ENCODE measurements at places on chromosomes 2 and 18.

DNA sequence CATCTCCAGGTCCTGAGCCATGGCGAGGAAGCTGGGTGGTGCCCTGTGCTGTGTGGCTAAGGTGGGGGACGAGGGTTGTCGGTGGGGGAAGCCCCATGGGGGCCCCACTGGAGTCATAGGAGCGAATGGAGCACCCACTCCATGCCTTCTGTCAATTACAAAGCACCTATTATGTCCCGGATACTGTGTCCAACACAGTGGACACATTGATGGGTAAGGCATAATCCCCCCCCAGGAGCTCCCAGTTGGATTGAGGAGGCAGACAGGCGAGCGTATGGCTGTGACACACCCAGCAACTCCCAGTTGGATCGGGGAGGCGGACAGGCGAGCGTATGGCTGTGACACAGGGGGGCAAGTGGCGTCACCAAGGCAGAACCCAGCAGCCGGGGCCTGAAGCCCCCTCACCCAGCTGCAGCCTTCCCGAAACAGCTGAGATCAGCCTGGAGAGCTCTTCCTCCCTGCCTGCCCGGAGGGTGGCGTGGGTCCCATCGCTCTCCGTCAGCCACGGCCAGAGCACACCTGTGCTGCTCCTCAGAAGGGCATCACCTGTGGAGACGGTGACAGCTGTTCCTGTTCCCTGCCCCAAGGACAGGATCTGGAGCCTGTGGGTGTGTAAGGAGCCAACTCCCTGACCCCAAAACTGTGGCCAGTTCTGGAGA lies 69.6 kb downstream of the HPCAL1 start:
- DNase-seq: no peak

GRCh38 chr18:13137670-13138419 lies 80.7 kb upstream of the LDLRAD4 start:
- DNase-seq: peak; percentile 85

GRCh38 chr2:199830531-199830930 lies 20.5 kb downstream of the FTCDNL1 start:
- DNase-seq: no peak

GRCh38 chr2:164770421-164770916 lies 71.2 kb downstream of the COBLL1 start:
- DNase-seq: no peak

GRCh38 chr2:23677836-23678235 lies 249.1 kb downstream of the ATAD2B start:
- DNase-seq: no peak

Measured in activated CD4-positive, alpha-beta memory T cell treated with anti-CD3 and anti-CD28 coated beads, Interleukin-2, amount 10 ng/mL, durations not matched to agents 7 days and 5 days (primary cell).